Activated CD4-positive, CD25-positive, alpha-beta regulatory T cell treated with anti-CD3 and anti-CD28 coated beads, Interleukin-2, amount 50 U/mL, for 16 hours (primary cell): ENCODE measurements at places on chromosomes 13 and 19.

- no peak for DNase-seq
These were observed 835.0 kb upstream of the PCDH20 start for GRCh38 chr13:62250501-62251201.

DNA sequence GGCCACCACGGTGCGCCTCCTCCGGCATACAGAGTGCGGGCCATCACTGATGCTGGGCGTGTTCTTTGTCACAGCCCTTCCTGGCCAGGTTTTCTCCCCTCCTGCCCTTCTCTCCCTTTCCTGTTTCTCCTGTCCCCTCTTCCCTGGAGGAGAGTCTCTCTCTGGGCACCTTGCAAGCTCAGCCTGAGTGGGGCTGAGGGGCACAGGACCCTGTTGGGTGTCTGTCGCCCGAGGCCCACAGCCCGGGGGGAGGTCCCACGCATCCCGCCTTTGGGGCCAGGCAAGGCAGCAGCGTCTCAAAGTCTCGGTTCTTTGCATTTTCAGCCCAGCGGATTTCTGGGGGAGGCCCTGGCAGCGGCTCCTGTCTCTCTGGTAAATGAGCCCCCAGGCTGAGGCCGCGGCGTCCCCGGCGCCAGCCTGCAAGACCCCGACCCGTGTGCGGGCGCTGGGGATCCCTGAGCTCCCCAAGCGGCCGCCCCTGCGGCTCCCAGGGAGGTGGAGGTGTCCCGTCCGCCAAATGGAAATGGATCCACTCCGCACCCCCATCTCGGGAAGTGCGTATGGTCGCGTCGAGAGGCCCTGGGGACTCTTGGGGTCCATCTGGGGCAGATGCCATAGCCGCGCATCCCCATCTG is 47.2 kb downstream of the COMP start:
- no peak for DNase-seq

GRCh38 chr13:26531742-26532141 is 25.7 kb upstream of the WASF3 start:
- DNase-seq = no peak

DNA sequence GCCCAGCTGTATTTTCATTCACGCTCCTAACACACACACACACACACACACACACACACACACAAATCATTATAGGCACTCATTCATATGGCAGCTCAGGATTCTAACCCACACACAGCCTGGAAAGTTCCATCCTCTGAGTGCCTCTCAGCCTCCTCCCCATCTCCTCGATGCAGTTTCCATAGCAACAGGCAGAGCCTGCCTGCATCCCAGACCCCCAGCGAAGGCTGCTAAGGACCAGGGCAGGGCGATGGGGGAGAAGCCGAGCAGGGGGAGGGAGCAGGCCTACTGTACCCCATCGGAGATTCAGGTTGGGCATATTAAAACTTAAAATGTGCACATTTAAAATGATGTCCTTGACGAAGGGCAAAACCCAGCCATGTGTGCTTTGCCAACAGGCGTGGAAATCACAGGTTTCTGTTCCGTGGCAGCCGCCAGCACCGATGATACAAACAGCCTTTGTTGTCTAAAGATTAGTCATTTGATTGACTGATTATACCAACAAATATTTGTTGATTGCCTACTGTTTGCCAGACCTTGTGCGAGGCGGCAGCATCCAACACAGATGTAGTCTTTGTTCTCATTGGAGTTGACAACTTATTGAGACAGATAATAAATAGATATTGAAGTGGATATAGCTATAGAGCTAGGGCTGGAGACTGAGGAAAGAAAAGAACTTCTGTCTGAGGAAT is 43.8 kb upstream of the USP29 start:
- DNase-seq = no peak

GRCh38 chr13:59488436-59488835 is 675.3 kb downstream of the DIAPH3 start:
- no peak for DNase-seq

DNA sequence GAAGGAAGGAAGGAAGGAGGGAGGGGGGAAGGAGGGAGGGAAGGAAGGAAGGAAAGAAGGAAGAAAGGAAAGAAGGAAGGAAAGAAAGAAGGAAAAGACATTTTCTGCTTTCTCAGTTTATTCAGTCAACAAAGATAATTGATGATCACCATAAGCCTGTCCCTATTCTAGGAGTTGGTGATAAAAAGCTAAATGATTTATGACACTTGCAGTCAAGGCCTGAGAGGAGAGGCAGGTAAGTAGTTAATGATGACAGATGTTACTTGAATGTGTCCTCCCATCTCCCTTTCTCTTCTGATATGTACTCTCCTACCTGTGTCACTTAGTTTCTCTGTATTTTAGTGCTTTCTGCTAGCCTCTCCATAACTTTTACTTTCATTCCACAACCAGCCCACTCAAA is 141.3 kb downstream of the SLITRK6 start:
- DNase-seq = no peak

- no peak for DNase-seq
These were observed 34.8 kb downstream of the SLC10A2 start for GRCh38 chr13:103031332-103031873.

- DNase-seq = no peak
These were observed 9.2 kb downstream of the LGALS4 start for GRCh38 chr19:38803543-38803942.

- DNase-seq = no peak
These were observed 727.7 kb downstream of the UQCRFS1 start for GRCh38 chr19:28485292-28485691.
